ENCODE measurements at places on chromosomes 1 and 21. TPM values are rescaled to one million over a fixed set of nuclear protein-coding genes. Genes with fewer than 3 reads are reported as not detected.

Gene ILDR2
- total RNA-seq, result 22.8 TPM

DNA sequence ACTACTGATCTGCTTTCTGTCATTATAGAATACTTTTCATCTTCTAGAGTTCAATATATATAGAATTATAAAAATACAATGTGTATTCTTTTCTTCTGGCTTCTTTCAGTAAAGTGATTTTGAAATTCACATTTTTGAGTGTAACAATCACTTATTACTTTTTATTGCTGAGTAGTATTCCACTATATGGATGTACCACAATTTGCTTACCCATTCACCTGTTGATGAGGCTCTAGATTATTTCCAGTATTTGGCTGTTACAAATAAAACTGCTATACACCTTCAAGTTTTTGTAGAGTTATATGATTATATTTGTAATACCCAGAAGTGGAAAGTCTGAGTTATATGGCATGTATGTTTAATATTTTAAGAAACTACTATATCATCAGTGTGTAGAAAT, 159.4 kb downstream of the RWDD3 start:
- no peak for DNase-seq

- DNase-seq, result no peak
Observed at GRCh38 chr1:234969011-234969441, 159.6 kb downstream of the TOMM20 start.

DNA sequence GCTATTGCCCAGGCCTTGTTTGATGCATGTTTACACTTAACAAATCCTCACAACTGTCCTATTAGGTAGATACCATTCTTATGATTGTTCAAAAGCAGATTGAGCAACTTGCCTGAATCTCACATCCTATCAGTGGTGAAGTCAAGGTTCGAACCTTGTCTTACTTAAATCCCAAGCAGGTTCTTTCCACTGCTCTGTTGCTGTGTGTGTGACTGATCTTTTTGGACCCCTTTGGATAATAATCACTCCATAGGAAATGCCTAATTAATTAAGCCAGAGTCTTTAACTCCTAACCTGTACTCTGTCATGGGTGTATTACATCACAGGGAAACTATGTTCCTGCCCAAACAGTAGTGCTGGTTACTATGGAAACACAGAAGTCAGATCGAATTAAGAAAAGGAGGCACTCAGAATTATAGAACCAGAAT, 84.2 kb downstream of the SPATA46 start:
- DNase-seq, result no peak

GRCh38 chr1:221543529-221544120, 198.3 kb downstream of the DUSP10 start:
- DNase-seq, result peak; percentile 9

Gene CFHR5
- total RNA-seq, result not detected

DNA sequence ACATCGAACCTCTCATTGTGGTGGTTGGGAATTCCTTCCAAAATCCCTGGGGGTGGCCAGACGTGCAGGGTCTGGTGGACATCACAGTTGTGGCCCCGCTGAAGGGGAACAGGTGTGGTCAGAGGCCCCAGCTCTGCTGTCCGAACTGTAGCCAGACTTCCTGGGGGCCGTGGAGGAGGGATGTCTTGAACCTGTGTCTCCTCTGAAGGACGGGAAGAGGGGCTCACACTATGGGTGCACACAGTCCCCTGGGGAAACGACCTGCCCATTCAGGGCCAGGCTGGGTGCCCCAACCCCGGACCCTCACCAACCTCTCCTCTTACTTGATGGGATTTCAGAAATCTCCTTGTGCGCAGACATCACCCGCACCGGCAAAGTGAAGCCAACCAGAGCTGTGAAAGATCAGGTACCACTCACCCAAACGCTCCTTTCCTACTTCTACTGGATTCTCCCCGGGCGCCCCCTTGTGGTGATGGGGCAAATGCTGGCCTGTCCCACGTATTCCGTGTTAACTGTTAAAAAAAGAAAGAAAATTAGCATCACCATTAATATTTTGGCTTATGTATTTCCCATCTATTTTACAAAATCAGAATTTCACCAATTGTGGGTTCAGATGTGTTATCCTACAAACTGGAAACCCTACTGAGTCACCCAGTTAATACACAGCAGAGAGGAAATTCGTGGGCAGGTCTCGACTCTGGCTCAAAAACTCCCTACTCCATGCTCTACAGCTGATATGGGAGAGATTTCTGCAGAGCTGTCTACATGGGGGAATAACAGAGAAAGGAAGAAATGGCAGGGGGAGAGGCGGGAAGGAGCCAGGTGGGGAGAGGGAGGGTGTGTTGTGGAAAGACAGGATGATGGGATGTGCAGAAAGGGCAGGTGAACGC, 28.1 kb downstream of the PADI4 start:
- DNase-seq, result no peak

- DNase-seq, result no peak
Observed at GRCh38 chr1:202663131-202663530, 47.1 kb downstream of the SYT2 start.

Gene ADAMTS5
- 1.6 TPM for total RNA-seq

DNA sequence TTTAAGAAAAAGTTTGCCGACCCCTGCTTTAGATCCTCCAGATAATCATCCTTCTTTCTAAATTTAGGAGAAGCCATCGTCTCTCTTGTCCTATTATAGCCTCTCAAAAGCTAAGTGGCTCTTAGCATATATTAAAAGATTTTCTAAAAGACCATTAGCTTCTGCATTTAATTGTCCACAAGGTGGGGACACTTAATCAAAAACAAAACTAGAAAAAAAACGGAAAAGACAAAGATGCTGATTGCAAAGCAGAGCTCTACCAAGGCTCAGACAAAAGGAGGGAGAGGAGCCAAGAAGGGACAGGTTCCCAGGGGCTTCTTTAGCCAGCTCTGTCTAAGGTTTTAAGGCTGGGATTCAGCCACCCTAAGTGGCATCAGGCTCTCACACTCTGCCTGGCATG, 128.3 kb upstream of the HMGB4 start:
- DNase-seq, result no peak

DNA sequence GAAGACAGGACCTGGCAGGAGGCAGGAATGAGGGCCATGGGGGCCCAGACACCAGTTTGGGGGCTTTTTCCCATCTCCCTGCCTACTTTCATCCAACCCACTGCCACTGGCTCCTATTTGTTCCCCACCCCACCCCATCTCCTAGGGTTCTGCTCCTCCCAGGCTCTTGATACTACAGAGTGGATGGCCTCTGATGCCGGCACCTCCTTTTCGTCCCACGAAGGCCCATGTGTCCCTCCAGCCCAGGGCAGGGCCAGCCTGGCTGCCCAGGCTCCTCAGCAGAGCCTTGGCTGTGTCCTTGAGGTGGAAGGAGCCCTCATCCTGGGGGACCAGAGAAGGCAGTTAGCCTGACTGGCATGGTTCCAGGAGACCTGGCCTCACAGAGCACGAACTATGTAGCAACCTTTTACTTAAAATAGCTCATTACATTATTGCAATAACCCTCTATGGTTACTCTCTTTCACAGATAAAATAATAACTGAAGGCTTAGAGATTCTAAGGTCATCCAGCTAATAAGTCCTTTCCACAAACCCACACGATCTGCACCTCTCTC, 3.5 kb downstream of the POMGNT1 start:
- DNase-seq, result no peak
